NAMALWA (cell line): ENCODE measurements at places on chromosomes 6 and 20.

GRCh38 chr6:169035385-169036240 lies 218.0 kb downstream of the THBS2 start:
- no peak for DNase-seq

GRCh38 chr6:75418233-75418632 lies 75.4 kb downstream of the FILIP1 start:
- DNase-seq = no peak

- no peak for DNase-seq
Observed at GRCh38 chr6:95384988-95385387, 192.3 kb upstream of the MANEA start.

- DNase-seq = no peak
Observed at GRCh38 chr20:56285496-56285895, 37.0 kb downstream of the MC3R start.

- no peak for DNase-seq
Observed at GRCh38 chr6:120965814-120966213, 368.5 kb downstream of the TBC1D32 start.

- no peak for DNase-seq
Observed at GRCh38 chr20:62210496-62210855, 9.6 kb downstream of the HRH3 start.

GRCh38 chr6:28922004-28922820 lies 1.6 kb downstream of the TRIM27 start:
- no peak for DNase-seq
